ENCODE measurements at places on chromosomes 12 and 14.

GRCh38 chr12:48651681-48652080 is 30.4 kb downstream of the KANSL2 start:
- no peak for DNase-seq

DNA sequence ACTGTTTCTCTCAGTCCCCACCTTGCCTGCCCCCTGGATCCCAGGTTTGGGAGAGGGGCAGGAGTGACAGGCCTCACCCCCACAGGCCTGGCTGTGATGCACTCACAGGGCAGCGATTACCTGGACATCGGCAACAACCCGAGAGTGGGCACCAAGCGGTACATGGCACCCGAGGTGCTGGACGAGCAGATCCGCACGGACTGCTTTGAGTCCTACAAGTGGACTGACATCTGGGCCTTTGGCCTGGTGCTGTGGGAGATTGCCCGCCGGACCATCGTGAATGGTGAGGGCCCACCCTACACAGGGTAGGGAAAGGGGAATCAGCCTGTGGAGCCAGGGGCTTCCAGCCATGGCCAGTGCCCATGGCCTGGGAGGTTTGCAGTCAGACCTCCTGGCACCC is 8.6 kb downstream of the ACVRL1 start:
- no peak for DNase-seq

DNA sequence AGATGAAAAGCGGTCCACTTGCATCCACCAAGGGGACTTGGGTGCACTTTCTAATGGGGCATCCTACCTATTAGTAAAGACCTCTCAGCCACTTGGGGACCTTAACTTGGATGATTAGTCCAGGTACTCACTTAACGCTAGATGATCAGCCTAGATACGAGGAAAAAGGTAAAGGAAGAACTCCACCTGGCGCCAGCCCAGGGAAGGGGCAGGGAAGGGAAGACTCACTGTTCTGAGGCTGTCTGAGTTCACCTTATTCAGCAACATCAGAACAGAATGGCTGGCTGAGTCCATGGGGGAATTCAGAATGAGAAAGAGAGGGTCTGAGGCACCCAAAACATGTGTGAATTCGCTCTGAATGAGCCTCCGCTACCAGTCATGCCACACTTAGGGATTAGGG is 7.1 kb downstream of the IL22 start:
- DNase-seq = no peak

GRCh38 chr14:91063119-91063518 is 2.7 kb upstream of the RPS6KA5 start:
- DNase-seq = peak; percentile 7

DNA sequence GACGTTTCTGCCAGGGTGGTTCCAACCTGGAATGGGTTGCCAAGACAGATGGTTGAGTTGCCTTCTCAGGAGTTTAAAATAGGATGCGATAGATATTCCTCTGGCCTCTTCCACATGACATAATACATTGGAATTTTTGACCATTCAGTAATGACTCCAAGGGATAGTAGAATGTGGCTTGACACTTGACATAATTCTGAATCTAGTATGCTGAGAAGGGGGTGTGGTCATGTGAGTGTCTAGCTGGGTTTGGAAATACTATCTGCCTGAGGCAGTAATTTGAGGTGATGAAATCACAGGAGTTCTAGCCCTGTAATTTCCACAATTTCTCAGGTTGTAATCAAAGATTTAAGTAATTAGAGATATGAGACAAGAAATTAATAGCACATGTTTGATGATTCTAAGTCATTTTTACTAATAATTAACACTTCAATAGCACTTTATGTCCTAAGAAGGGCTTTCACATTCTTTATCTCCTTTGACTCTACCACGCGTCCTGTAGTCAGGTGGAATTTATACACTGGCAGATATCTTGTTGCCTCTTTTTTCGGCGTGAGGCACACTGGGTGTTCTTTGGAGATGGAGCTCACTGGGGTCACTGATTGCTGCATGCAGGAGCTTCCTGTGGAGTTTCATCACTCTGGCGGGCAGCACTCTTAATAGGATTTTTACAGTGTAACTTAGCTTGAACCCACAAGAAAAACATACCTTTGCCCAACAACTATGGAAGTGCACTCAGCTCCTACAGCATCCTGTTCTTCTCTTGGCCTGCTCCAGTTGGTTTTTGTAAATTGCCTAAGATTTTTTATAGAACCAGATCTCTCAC is 3.2 kb upstream of the AMIGO2 start:
- DNase-seq = peak; percentile 96

DNA sequence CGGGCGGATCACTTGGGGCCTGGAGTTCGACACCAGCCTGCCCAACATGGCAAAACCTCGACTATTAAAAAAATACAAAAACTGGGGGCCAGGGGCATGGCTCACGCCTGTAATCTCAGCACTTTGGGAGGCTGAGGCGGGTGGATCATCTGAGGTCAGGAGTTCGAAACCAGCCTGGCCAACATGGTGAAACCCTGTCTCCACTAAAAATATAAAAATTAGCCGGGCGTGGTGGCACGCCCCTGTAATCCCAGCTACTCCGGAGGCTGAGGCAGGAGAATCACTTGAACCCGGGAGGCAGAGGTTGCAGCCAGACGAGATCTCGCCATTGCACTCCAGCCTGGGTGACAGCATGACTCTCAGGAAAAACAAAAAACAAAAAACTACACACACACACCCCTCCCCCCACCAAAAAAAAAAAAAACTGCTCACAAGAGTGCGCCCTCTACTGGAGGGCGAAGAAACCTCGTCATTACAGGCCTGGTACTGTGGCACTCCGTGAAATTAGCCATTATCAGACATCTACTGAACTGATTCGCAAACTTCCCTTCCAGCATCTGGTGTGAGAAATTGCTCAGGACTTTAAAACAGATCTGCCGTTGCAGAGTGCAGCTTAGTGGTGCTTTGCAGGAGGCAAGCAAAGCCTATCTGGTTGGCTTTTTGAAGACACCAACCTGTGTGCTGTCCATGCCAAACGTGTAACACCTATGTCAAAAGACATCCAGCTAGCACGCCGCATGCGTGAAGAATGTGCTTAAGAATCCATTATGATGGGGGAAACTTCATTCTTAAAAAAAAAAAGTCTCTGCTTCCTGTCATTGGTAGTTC is 7.7 kb downstream of the PPP1R3E start:
- DNase-seq = peak; percentile 49

GRCh38 chr14:75904311-75904710 is 77.5 kb downstream of the TGFB3 start:
- DNase-seq = no peak

GRCh38 chr14:79279645-79280597 is 931.4 kb downstream of the DIO2 start:
- DNase-seq = no peak

- no peak for DNase-seq
Observed at GRCh38 chr14:26412421-26412820, 185.4 kb downstream of the NOVA1 start.

Data from RPMI7951 (cell line).